Fibroblast of skin of right biceps (primary cell): ENCODE measurements at places on chromosomes 4 and X.

DNA sequence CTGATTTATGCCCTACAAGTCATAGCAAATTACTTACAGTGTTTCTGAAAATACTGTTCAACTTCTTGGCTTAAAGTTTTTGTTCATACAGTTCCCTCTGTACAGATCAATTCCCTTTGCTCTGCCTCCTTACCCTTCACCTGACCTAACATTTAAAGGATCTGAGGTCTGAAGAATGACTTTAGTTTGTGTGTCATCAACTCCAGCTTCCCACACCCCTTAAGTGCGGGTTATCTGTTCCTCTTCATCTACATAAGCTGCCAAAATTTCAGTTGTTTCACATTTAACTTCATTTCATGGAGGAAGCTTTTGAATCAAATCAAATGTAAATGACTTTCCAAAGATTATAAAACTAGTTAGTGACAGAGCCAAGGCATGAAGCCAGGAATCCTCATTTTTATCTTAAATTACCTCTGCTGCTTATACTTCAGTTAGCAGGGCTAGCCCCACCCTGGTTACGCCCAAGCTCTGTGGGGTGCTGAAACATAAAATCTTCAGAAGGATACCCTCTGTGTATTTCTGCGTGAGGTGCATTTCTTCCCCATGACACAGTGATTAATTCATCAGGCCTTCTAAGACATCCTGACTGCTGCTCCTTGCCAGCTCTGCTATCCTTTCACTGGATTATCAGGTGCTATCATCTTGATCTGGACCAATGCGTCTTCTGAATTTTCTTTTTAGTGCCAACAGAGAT, 16.5 kb downstream of the CXCL1 start:
- peak; percentile 58 for DNase-seq

DNA sequence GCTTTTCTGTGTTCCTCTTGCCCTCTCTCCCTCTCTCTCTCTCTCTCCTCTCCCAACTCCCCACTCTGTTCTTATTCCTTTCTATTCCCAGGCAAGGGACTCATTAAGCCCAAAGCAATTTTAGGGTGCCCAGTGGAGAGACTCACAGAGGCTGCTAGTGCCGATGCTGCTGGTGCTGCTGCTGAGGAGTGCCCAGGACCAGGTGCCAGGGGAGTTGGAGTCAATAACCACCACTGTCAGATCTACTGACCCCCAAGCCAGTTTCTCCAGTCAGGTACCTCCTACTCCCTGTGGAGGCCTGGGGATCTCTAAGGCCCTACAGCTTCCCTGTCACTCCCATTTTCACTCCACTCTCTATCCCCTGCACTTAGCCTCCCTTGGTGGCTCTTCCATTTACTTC, 54.2 kb upstream of the LAS1L start:
- no peak for DNase-seq

GRCh38 chr4:62324215-62324614, 1124.1 kb downstream of the ADGRL3 start:
- no peak for DNase-seq

DNA sequence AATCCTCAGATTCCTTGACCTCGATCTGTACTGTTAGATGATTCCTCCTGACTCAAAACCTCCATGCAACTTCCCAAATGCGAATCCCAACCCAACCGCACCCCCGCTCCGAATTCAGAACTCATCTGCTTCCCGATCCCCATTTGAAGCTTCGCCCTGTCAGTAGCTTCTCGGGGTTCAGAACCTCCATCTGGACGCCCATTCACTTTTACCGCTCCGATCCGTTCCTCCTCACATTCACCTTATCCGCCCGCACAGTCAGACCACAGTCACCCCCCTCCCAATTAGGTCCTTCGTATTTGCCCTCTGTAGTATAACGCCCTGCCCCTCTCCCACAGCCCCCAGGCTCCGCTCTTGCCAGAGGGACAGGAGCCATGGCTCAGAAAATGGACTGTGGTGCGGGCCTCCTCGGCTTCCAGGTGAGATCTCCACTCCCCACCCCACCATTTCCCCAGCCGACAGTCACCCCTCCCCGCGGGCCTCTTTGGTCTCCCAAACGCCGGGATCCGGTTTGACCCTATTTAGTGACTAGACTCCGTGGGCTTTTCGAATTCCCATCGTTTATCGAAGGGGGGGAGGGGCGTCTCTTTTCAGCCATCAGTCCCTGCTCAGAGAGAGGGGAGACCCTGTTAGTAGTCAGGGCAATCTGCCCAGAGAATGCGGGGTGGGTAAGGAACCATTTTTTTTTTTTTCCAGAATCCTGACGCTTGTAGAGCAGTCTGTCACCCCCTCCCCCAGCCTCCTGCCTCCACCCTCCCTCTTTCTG, 691 bp downstream of the MAGED1 start:
- DNase-seq, result peak; percentile 64

GRCh38 chr4:107647591-107647990, 72.4 kb downstream of the PAPSS1 start:
- peak; percentile 55 for DNase-seq

- no peak for DNase-seq
Observed at GRCh38 chr4:57498251-57498650, 388.1 kb upstream of the IGFBP7 start.

GRCh38 chr4:99252746-99253145, 33.7 kb upstream of the ADH6 start:
- DNase-seq, result no peak

DNA sequence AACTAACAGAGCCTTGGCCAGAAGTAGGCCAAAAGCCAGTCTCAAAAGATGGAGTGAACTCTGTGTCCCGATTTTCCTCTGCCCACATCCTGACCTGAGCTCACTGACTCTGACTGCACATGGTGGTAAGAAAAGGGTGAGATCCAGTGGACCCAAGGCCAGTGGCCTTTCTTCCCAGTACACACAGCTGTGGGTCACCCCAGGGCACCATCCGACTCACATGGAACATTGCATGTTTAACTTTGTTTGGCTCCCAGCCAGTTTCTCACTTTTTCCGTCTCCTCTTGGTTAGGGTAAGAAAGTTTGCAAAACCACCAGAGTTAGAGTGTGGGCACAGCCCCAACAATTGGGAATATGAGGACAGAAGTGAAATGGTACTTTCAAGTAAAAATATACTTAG, 69.8 kb downstream of the GAB1 start:
- peak; percentile 57 for DNase-seq

DNA sequence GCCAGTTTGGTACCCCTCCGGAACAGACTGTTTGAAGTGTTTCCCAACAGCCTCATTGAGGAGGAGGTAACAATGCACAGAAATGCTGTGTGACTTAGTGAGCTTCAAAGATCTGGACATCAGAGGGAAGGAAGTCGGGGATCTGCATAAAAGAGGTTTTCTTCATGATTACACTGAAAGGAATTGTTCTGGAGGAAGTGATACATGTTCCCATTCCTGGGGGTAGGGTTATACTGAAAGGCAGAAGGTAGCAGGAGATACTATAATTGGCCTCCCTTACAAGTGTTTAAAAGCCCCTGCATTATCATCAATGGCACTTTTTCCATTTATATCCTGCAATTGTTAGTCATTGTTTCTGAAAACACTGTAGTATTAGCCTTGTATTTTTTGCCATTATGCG, 94.0 kb upstream of the DKK2 start:
- DNase-seq, result peak; percentile 51

- no peak for DNase-seq
Observed at GRCh38 chr4:163762741-163763140, 268.3 kb downstream of the TMA16 start.

DNA sequence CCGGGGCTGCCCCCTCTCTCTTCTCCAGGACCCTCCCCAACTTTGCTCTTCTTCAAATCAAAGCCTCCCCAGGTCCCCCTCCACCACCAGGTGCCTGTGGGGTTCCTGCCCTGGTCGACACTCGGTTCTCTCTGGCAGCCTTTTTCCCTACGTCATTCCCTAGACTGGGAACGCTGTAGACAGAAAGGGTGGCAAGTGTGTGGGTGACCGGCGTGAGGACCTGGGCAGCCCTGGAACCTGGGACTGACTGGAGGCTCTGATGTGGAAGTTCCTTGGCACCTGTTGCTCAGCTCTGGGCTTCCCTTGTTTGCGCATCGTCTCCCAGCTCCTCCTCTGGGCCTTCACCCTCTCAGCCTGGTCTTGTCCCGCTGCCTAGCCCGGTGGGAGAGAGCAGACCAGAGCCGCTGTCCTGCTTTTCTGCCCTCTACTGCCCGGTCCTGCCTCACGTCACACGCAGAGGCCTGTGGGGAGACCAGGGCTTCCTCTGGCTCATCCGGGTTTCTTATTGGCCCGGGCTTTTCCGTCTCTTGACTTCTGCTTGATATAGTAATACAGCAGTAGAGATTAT, 1.3 kb downstream of the TACC3 start:
- DNase-seq, result no peak
